PC-9 (cell line): ENCODE measurements at places on chromosomes 1 and 21. TPM values are rescaled to one million over a fixed set of nuclear protein-coding genes. Genes with fewer than 3 reads are reported as not detected.

GRCh38 chr1:210310562-210311153, 18.0 kb upstream of the HHAT start:
- DNase-seq: no peak

Gene GART
- total RNA-seq: 105 and 121 TPM in 2 replicates

Gene TTC24
- total RNA-seq: not detected in 2 replicates

Gene BTBD8
- 8.1 TPM in 2 replicates for total RNA-seq

Gene CTSS
- total RNA-seq: 6.3 and 7.2 TPM in 2 replicates

GRCh38 chr21:37886120-37886519, 30.1 kb downstream of the KCNJ6 start:
- DNase-seq: no peak

- no peak for DNase-seq
Measured at GRCh38 chr1:2587860-2588571, 1.4 kb downstream of the PRXL2B start.

DNA sequence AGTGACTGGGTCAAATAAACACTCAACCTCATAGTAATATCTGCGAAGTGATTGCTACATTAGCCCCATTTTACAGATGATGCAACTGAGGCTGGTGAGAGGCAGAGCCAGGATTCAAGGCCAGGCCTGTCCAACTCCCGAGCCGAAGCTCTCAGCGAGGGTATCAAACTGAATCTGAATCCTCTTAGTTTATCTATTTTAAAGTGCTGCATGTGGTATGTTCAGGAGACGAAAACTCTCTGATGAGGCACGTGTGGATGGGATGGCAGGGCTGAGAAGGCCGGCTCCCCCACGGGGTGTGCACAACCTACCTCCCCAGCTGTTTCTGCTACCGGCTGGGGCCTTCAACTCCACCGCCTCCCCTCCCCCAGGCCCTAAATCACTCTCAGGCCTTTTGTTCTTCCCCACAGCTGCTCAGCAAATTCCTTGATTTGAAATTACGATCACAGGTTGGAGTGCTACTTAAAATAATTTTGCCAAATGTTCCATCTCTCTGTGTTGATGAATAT, 171.8 kb downstream of the TOMM20 start:
- DNase-seq: no peak

Gene TMPRSS15
- not detected in 2 replicates for total RNA-seq

DNA sequence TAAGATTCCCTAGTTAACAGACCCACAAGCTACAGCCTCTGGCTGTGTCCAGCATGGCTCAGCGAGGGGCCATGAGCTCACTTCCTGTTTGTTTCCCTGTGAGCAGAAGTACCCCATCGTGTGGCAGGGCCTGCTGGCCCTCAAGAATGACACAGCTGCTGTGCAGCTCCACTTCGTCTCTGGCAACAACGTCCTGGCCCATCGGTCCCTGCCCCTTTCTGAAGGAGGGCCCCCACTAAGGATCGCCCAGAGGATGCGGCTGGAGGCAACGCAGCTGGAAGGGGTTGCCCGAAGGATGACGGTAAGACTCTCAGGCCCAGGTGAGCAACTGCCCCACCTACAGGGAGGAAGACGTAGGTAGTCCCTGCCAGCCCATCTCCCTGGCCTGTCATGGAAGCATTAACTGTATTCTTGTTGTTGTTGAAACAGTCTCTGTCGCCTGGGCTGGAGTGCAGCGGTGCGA, 38.2 kb downstream of the ZBTB17 start:
- DNase-seq: no peak

GRCh38 chr1:176144526-176144925, 62.6 kb downstream of the COP1 start:
- no peak for DNase-seq

Gene SAMD11
- 0.59 and 2.2 TPM in 2 replicates for total RNA-seq

Gene PRDM16
- total RNA-seq: not detected in 2 replicates

DNA sequence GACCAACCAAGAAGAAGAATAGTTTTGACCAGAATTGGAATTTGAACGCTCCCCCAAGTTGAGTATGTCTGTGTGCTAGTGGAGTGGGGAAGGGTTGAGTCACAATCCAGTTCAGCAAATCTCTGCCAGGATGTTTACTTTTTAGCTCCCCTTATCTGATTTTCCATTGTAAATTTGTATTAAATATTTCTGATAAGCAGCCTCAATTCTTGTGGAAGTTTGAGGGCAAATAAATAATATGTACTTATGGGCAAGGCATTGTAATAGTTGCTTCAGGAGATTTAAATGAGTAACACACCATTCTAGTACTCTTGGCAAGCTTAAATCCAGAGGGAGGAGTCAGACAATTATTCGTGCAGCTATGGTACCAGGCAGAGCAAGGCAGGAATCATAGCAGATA, 14.4 kb downstream of the CXADR start:
- DNase-seq: peak; percentile 96

- no peak for DNase-seq
Measured at GRCh38 chr21:33396951-33397350, 6.3 kb upstream of the IFNGR2 start.

DNA sequence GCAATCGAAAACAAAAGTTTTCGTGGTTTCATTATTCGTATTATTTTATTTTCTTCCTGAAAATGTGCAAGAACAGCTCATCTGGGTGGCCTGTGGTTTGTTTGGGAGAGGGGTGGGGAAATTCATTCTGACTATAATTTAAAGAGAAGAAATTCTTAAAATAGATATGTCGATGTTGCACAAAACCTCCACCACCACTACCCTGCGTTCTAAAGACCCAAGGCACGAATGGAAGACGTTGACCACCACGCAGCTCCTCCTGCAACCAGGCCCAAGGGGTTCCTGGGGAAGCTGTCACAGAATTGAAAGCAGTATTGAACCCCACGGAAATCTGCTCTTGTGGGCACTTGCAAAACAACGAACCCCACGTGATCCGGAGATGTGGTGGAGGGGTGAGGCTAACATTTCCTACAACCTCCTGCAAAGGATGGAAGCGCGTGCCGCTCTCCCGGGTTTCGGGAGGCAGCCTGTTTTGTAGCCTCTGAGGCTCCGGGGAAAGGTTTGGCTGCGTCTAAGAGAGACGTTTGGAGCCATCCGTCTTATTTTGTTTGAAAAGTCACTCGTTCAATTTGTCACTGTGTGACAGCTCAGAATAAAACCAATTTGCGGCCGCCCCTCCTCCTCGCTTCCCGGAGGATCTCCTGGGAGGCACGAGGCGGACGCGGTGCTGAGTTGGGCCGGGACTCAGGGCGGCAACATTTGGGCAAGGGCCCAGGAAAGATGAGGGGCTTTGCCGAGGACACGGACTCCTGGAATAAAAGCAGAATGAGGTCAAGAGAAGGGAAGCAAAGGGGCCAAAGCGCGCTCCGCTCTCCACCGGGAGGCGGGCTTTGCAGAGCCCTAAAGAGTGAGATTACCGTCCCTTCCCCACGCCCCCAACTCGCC, 810 bp upstream of the HLX start:
- DNase-seq: no peak

- no peak for DNase-seq
Measured at GRCh38 chr1:156615946-156616345, 3.3 kb upstream of the HAPLN2 start.

DNA sequence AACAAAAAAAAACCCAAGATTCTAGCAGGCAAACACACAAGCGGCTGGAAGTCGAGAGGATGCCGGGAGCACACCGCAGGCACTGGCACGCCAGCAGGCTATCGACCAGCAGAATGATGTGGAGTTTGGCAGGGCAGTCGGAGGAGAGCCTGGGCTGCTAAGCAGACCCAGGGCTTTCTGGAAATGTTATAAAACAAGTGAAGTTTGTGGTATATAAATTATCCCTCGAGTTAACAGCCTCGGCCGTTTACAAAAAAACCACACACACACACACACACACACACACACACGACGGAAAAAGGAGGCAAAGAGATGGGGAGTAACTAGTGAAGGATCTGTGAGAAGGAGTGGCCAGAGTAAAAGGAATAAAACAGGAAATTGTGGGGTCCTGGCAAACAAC, 87.2 kb upstream of the IVNS1ABP start:
- DNase-seq: no peak

GRCh38 chr21:40371329-40371728, 475.6 kb downstream of the DSCAM start:
- no peak for DNase-seq

Gene IER5
- 21.2 and 23.4 TPM in 2 replicates for total RNA-seq

Gene SLAMF6
- not detected in 2 replicates for total RNA-seq

GRCh38 chr21:30233228-30234020, 17.5 kb upstream of the CLDN8 start:
- DNase-seq: no peak

- peak; percentile 1 for DNase-seq
Measured at GRCh38 chr1:176691251-176692228, 228.6 kb downstream of the PAPPA2 start.

DNA sequence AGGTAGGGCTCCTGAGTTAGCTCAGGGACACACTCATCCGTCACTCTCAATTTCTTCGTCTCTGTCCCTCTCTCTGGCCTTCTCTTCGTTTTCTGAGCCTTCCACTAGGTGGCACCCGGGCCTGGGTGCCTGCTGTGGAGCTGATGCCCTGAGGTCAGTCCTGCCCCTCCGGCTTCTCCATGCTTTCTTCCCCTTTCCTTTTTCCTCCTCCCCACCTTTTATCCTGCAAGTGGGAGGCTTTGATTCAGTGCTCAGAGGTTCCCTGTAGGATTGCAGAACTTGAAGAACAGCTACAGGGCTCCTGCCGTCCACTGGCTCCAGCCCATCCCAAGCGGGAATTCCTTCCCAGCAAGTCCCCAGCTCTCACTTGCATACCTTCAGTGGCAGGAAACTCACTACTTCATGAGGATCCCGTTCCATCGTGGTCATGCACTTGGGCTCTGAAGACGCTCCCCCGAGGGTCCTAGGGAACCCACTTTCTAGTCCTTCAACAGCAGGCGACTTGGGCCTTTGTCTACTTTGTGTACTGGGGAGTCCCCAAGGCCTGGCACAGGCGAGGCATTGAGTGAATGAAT, 45.6 kb downstream of the SRRM1 start:
- peak; percentile 66 for DNase-seq

DNA sequence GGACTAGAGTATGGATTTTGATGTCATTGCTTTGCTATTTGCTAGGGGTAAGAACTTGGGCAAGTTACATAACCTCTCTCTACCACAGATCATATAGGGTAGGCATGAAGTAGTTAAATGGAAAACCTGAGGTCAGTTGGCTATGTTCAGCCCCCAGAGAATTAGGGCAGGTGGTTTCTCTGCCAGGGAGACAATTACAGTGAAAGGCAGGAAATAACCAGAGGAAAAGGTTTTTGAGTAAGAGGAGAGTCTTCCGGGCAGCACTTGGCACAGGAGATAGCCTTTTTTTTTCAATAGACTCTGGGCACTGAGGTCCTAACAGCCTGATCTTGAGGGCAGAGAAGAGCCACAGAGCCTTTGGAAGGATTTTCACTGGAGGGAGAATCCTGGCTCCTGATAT, 16.7 kb upstream of the SERBP1 start:
- no peak for DNase-seq

DNA sequence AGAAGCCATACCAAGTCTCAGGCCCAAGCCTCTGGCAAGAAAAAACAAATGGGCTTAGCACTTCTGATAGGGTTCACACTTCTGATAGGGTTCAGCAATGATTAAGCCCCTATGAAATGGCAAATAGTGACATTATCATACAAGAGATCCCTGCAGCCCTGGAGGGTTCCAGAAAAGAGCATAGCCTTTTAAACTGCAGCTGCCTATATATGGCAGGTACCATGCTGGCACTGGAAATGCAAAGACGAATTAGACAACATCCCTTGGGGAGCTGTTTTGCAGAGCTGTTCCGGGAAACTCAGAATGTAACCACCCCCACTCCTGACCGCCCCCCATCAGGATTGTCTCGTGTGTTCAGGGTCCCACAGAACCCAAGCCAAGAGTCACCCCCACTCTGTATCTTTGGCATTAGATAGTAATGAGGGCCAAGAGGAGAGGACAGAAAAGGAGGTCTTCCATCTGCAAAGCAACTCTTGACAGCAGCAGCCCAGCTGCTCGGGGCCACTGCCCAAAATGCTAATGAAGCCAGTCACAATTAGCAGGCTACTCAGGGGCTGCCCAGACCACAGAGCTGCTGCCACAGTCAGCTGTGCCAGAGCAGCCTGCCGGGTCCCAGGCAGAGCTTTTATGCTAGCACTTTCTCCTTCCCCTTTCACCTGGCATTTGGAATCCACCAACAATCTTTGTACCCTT, 50.9 kb downstream of the ITPKB start:
- DNase-seq: no peak

Gene CEP170
- total RNA-seq: 40.8 and 44.6 TPM in 2 replicates

- DNase-seq: no peak
Measured at GRCh38 chr1:56070601-56071000, 508.8 kb downstream of the PLPP3 start.

GRCh38 chr1:162689745-162690671, 57.7 kb downstream of the DDR2 start:
- DNase-seq: no peak

DNA sequence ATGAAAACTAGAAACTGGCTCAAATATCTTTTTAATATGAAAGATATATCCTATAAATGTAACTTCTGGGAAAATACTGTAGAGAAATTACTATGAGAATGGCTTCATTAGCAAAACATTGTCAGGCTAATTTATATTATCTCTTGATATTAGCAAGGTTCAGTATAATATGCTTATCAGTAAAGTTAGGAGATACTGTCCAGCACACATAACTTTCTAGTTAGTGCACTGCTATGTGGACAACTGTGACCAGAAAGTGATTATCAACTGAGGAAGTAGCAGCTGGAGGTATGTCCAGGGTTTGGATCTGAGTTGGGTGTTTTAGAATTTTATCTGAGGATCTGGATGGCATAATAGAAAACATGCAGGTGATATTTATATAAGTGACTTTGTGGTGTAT, 7.5 kb downstream of the LRRC8C start:
- no peak for DNase-seq

DNA sequence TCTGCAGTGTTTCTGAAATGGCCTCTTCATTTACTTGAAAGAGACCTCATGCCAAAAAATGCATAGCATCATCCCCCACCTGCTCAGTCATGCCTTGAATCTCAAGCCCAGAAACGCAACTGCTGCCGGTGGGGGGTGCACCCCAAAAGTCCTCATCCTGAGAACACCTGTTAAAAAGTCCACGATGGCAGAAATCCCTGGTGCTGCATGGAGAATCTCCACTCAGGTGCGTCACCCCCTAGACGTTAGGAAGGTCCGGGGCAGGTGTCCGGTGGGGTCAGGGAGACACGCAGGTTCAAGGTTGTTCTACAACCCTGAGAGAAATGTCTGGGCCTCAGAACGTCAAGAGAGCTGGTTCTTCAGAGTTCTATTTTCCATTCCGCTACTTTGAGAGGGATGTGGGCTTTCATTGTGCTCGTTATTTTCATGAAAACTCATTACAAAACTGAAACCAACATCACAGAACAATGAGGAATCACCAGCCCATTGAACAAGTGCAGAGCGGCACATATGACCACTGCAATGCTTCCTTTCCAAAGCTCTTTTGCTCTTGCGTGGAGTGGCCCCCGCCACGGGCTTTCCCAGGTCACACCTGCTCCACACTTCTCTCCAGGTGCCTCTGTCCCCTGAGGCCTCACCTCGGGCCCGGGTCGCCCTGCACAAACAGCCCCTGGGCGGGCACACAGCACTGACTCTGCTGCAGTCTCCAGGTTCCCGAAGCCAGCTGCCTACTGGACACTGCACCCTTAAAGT, 201.9 kb downstream of the TOMM20 start:
- DNase-seq: no peak

DNA sequence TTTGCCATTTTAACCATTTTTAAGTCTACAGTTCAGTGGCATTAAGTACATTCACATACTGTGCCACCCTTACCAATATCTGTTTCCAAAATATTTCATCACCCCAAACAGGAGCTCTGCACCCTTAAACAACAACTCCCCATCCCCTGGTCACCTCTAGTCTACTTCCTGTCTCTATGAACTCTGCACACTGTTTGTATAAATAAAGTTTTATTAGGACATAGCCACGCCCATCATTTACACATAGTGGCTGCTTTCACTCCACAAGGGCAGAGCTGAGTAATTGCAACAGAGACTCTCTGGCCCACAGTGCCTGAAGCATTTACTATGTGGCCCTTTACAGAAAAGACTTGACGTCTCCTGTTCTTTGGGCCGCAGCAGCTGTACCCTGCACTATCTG, 30.1 kb downstream of the KCNAB2 start:
- DNase-seq: no peak
